ENCODE measurements at places on chromosomes 16 and 17. TPM values are rescaled to one million over a fixed set of nuclear protein-coding genes. Genes with fewer than 3 reads are reported as not detected.

GRCh38 chr16:27611340-27611739, 61.4 kb downstream of the KATNIP start:
- H3K36me3 ChIP-seq, result no peaks in the 10 kb centered on the region
- no peaks in the 10 kb centered on the region for H3K4me1 ChIP-seq
- H3K27ac ChIP-seq, result no peak overlapping the region
- DNase-seq, result no peak

DNA sequence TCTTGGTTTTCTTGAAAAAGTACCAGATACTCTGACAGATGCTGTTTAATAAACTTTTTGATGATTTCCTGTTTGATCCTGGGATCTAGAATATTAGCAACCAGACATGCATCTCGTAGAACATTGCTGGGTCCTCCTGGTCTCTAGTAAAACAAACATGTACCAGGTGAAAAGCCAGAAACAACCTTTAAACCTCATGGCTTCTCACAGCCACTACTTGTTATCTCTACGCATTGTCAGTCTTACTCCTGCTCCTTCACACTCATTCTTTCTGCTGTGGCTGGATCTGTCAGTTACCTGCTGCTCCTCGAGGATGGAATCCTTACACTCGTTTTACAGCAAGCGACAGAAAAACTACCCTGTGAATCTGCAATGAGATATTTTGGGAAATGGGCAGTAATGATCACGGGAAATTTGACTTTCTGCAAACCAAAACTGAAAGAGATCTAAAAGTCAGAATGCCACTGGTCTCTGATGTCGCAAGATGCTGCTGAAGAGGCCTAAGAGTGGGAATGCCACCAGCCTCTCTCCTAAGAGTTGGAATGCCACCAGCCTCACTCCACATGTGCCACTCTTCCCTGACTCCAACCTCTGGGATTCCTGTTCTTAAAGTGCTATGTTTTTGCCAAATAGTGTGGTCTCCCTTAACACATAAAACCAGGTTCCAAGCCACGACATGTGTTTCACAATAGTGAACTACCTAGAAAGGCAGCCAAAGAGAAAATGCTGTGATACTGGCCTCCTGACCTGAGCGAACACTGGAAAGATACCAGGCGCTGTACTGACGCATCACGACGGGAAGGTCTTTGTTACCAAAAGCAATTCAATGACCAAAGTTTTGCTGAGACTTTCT, 86.3 kb downstream of the VPS53 start:
- DNase-seq, result no peak
- peaks cover 9% of the 10 kb centered on the region for H3K36me3 ChIP-seq
- H3K4me1 ChIP-seq, result no peaks in the 10 kb centered on the region
- H3K27ac ChIP-seq, result no peak overlapping the region
- no peak overlapping the region for H3K4me3 ChIP-seq
- H3K27me3 ChIP-seq, result no peaks in the 10 kb centered on the region

DNA sequence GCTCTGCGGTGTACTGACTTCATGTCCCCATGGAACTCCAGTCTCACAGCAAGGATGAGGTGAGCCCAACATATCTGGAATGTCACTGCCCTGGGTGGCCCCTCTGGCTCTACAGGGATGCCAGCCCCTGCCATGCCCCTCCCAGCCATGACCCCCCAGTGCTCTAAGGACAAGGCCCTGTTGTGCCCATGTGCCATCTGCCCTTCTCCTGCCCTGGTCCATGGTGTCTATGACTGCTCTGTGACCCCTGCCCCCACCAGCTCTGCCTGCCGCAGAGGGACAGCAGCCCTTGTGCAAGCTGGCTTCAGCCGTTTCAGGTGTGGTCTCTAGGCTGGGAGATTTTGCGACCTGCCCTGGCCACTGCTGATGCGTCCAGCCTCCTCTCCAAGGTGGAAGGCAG, 40.3 kb downstream of the TK2 start:
- no peak overlapping the region for H3K27ac ChIP-seq
- no peaks in the 10 kb centered on the region for H3K36me3 ChIP-seq
- H3K4me1 ChIP-seq, result peaks cover 9% of the 10 kb centered on the region
- no peak for DNase-seq

GRCh38 chr16:11164482-11165270, 91.3 kb downstream of the SOCS1 start:
- no peak overlapping the region for H3K4me3 ChIP-seq
- DNase-seq, result no peak
- H3K27me3 ChIP-seq, result no peaks in the 10 kb centered on the region
- no peaks in the 10 kb centered on the region for H3K4me1 ChIP-seq
- peaks cover 36% of the 10 kb centered on the region for H3K36me3 ChIP-seq
- H3K27ac ChIP-seq, result no peak overlapping the region

- H3K4me3 ChIP-seq, result no peak overlapping the region
- H3K27me3 ChIP-seq, result no peaks in the 10 kb centered on the region
These were observed 76.4 kb upstream of the TBX2 start for GRCh38 chr17:61323003-61323908.

DNA sequence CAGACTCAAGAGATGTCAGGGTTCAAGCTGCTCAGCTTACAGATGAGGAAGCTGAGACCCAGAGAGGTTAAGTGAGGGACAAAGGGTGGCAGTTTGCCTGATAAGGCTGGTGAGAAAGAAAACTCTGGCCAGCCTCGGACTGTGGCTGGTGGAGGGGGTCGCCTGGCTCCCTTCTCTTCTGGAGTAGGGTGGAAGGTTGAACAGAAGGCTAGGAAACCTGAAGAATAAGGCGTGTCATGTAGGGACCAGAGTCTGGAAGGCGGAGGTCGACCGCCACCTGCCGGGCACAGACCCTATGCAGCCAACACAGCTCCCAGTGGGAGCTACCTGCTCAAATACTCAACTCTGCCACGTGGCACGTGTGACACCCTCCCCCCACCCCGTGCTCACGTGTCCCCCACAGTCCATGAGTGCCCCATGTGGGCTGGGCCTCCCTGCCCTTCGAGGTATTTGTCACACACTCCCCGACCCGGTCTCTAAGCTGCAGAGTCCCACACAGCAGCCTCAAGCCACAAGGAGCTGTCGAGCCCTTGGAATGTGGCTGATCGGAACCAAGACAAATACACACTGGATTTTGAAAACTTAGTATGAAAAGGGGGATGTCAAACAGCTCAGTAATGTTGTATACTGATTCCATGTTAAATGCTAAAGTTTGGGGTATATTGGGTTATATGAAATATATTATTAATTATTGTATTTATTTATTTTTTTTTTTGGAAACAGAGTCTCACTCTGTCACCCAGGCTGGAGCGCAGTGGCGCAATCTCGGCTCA, 11.8 kb downstream of the HID1 start:
- peak; percentile 67 for DNase-seq
- peaks cover 16% of the 10 kb centered on the region for H3K4me1 ChIP-seq
- H3K27ac ChIP-seq, result no peak overlapping the region

- no peak overlapping the region for H3K4me3 ChIP-seq
- no peak for DNase-seq
- H3K27ac ChIP-seq, result no peak overlapping the region
- H3K4me1 ChIP-seq, result peaks cover 21% of the 10 kb centered on the region
- H3K27me3 ChIP-seq, result no peaks in the 10 kb centered on the region
These were observed 82.7 kb downstream of the MAP2K6 start for GRCh38 chr17:69497161-69497560.

DNA sequence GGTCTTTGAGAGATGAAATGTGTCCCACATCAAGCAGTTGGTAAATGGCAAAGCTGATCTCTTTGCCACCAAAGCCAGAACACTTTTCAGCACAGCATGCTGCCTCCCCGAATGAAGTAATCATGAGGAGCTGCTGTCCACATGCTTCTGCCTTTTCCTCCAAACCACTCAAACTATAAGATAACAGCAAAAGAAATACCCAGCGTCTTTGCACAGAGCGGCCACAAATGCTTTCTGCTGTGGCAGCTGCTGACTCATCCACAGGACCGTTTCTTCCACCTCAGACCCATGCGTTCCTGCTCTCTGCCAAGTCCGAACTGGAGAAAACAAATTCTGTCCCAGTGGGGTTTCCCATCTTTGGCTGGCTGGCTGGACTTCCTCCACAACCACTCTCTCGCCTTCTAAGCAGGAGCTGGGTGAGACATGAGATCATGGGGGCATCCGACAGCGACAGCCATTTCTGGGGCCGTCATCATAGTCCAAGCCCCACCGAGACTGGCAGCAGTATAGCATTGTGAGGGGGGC, 27.1 kb downstream of the TBC1D3B start:
- H3K27ac ChIP-seq, result no peak overlapping the region
- peaks cover 21% of the 10 kb centered on the region for H3K4me1 ChIP-seq
- no peak overlapping the region for H3K4me3 ChIP-seq
- no peak for DNase-seq

GRCh38 chr16:53946746-53947386, 242.9 kb downstream of the FTO start:
- no peaks in the 10 kb centered on the region for H3K27me3 ChIP-seq
- DNase-seq, result no peak
- H3K27ac ChIP-seq, result no peak overlapping the region

DNA sequence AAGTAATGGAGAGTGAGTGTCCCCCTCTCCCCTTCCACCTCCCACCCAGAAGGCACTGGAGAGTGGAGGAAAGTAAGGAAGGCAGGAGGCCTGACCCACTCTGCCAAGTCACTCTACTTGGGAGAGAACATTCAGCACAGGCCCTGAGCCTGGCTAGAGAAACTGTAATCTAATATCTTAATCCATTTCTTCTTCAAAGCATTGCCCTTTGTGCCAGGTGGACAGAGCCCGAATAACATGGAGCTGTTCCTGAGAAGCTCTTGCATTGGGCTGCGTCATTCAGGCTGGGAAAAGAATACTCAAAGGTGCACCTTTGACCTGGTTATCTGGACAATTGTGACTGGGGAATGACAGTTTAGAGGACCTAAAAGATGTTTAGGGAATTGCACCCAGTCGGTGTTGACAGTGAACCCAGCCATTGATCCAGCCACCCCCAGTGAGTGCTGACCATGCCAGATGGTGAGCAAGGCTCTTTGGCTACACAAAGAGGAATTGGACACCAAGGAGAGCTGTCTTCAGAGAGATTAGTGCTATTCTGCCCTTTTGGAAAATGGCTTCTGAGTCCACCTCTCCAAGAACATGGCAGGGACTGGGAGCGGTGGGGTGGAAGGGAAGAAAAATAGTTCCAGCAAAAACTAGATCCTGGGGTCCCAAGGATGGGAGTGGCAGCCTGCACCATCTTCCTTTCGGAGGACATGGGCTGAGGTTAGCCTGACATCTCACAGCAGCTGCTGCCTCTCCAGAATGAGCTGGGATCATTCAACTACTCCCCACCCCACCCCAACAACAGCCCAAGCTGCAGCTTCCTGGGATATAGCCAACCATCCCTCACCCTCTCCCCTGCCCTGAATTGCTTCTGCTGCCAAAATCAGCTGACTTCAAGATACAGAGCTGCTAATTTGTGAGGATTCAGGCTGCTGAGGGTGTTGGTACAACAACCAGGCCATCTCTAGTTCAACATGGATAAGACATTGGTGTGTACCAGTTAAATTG, 11.6 kb upstream of the NOG start:
- no peaks in the 10 kb centered on the region for H3K27me3 ChIP-seq
- no peak overlapping the region for H3K4me3 ChIP-seq
- no peaks in the 10 kb centered on the region for H3K4me1 ChIP-seq
- H3K36me3 ChIP-seq, result no peaks in the 10 kb centered on the region
- H3K27ac ChIP-seq, result no peak overlapping the region
- DNase-seq, result no peak

DNA sequence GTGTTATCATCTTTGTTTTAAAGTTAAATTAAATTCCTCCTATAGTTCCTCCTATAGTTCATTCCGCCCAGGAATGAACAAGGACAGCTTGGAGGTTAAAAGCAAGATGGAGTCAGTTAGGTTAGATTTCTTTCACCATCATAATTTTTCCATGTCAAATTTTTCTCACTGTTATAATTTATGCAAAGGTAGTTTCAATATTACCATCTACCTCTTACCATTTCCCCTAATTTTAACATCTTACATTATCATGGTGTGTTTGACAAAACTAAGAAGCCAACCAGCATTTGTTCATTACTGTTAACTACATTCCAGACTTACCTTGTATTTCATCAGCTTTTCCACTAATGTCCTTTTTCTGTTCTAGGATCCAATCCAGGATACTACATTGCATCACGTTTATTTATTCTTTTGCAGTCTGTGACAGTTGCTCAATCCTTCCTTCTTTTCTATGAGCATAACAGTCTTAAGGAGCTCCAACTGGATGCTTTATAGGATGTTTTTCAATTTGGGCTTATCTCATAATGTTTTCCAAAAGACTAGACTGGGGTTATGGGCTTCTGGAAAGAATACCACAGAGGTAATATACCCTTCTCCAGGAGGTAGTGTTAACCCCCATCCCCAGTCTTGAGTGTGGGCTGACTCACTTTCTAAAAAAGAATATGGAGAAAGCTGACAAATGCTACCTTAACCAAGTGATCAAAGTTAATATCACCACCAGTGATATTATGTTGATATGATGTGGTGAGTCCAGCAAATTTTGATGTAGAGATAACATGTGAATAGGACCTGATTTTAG, 158.5 kb downstream of the PPM1E start:
- no peaks in the 10 kb centered on the region for H3K27me3 ChIP-seq
- H3K4me3 ChIP-seq, result no peak overlapping the region
- no peaks in the 10 kb centered on the region for H3K36me3 ChIP-seq
- no peak overlapping the region for H3K27ac ChIP-seq

GRCh38 chr16:73018821-73019456, 29.0 kb downstream of the ZFHX3 start:
- no peak for DNase-seq
- no peaks in the 10 kb centered on the region for H3K27me3 ChIP-seq
- H3K4me1 ChIP-seq, result peaks cover 7% of the 10 kb centered on the region
- H3K27ac ChIP-seq, result no peak overlapping the region
- H3K4me3 ChIP-seq, result no peak overlapping the region

- no peaks in the 10 kb centered on the region for H3K27me3 ChIP-seq
- H3K36me3 ChIP-seq, result peaks cover 2% of the 10 kb centered on the region
- no peak overlapping the region for H3K27ac ChIP-seq
- H3K4me3 ChIP-seq, result no peak overlapping the region
These were observed 25.8 kb downstream of the WSB1 start for GRCh38 chr17:27319541-27320221.

DNA sequence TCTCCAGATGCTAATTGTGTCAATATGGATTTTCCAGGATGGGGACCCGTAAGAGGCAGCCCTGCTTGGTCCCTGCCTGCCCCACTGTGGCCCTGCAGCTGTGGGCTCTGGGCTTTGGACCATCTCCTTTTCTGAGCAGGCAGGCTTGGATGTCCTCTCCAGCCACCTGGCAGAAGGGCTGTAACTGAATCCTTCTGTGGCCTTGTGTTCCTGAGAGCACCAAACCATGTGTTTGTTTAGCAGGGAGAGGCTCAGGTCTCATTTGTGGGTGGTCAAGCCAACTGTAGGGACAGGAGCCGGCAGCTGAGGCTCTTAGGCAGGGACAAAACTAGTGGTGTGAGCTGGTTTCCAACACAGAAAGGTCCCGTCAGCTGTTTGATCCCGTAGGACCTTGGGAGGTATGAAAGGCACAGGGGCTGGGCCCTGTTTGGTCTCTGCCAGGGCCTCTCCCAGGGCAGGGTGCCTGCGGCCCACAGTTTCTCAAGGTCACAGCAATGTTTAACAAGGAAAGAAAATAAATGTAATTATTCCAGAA, 18.5 kb downstream of the SEC14L5 start:
- no peaks in the 10 kb centered on the region for H3K36me3 ChIP-seq
- peaks cover 15% of the 10 kb centered on the region for H3K4me1 ChIP-seq
- H3K4me3 ChIP-seq, result no peak overlapping the region

SLC5A11 gene
- total RNA-seq, result 0.62 TPM

ENPP7 gene
- 6.7 TPM for total RNA-seq

TPSB2 gene
- total RNA-seq, result not detected

TLCD2 gene
- total RNA-seq, result not detected

ABI3 gene
- 20.7 TPM for total RNA-seq

CTRB2 gene
- not detected for total RNA-seq

RAB11FIP4 gene
- total RNA-seq, result 70.5 TPM

ZBTB4 gene
- total RNA-seq, result 62.4 TPM

PRM3 gene
- total RNA-seq, result not detected

All from B cell (primary cell).